ENCODE measurements at places on chromosomes 2 and 18. TPM values are rescaled to one million over a fixed set of nuclear protein-coding genes. Genes with fewer than 3 reads are reported as not detected.

Gene SP5
- not detected for total RNA-seq

Gene ANKRD29
- total RNA-seq = 0.22 TPM

Gene RNF152
- total RNA-seq = 127 TPM

Gene GRP
- not detected for total RNA-seq

Gene XPO1
- total RNA-seq = 217 TPM

Gene BAZ2B
- 36.5 TPM for total RNA-seq

Gene GPBAR1
- total RNA-seq = 0.22 TPM

Gene RANBP2
- 64.1 TPM for total RNA-seq

Gene POTEI
- total RNA-seq = not detected

Gene GCC2
- 26.2 TPM for total RNA-seq

Gene C2orf69
- 3.5 TPM for total RNA-seq

Gene TEKT4
- total RNA-seq = not detected

Gene AMMECR1L
- 21.9 TPM for total RNA-seq

Gene CCDC141
- not detected for total RNA-seq

Gene B3GNT7
- total RNA-seq = 0.14 TPM

Gene FOXD4L1
- 0.14 TPM for total RNA-seq

All from placental pericyte (primary cell).